CD4-positive, alpha-beta memory T cell (primary cell): ENCODE measurements at places on chromosomes 7 and 10. TPM values are rescaled to one million over a fixed set of nuclear protein-coding genes. Genes with fewer than 3 reads are reported as not detected.

DNA sequence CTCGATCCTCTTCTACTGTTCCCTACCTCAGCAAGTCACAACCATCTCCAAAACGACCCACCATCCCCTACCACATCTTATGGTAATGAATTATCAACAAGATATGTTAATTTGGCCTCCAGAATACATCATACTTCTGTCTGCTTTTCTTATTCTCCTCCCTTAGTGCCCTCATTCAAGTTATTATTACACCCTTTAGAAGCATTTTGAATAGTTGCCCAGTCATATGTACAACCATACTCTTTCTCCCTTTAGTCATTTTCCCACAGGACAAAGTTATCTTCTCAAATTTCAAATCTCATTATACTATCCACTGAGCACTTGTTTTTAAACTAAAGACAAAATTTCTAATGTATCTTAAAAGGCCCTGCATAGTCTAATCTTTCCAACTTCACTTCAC, 71.0 kb downstream of the GNAT3 start:
- no peak for DNase-seq

DNA sequence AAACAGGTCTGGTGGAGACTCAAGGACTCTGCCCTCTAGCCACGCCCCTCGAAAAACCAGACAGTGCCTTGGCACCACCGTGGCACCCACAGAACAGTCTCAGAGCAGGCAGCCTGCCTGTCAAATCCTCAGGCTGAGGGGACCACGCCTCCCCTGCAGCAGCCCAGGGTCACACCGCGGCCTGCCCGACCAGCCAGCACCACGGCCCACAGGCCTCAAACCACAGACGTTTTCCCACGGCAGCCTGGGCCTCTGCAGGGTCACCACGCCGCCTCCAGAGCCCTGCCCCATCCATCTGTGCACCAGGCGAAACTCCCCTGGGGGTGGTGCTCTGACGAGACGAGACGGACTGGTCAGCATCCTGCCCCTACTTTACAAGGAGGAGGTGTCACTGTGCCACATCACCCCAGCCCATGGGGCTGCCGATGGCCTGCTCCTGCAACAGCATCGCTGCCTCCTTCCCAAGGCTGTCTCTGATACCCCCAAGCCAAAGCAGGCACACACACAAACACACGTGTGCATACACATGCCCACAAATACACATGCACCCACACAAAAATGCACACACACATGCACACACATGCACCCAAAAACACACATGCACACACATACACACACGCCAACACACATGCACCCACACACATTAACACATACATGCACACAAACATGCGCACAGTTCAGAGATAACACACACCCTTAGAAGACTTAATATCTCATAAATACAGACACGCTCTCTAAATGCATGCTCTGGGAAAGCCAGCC, 24.6 kb downstream of the PAPOLB start:
- DNase-seq, result no peak

GRCh38 chr10:6203331-6204062, 765 bp downstream of the PFKFB3 start:
- peak; percentile 49 for DNase-seq

The PON1 gene
- not detected for total RNA-seq

DNA sequence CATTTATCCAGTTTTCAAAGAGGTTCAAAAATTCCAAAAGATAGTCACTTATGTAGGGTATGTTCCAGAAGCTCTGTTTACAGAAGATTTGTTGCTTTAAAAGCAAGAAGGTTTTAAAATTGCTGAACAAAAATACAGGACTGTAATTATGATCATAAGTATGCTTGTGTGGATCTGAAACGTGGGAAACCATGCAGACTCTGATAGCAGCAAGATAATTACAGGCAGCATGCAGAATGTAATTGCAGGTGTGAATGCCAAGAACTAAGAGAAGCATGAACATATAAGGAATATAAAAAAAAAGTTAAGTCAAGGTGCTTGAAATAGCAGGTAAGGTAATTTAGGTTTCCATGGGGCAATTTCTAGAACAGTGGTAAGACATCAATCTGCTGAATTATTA, 405.7 kb downstream of the ARL4A start:
- DNase-seq, result no peak

DNA sequence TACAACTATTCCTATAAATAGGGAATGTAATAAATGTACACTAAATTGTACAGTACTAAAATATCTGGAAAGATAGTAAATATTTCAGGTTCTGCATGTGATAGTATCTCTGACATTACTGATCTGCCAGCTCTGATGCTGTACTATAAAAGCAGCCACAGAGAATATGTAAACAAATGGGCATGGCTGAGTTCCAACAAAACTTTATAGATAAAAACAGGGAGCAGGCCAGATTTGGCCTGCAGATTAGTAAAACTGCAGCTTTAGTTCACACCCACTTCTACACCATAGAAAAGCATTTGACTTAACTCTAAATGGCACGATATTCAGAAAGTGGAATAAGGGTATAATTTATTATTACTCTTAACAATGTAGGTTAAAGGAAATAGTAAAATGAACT, 18.8 kb upstream of the TLL2 start:
- DNase-seq, result no peak

GRCh38 chr10:7003831-7004395, 406.9 kb downstream of the SFMBT2 start:
- DNase-seq, result no peak
